ENCODE measurements at places on chromosomes 6 and 20.

DNA sequence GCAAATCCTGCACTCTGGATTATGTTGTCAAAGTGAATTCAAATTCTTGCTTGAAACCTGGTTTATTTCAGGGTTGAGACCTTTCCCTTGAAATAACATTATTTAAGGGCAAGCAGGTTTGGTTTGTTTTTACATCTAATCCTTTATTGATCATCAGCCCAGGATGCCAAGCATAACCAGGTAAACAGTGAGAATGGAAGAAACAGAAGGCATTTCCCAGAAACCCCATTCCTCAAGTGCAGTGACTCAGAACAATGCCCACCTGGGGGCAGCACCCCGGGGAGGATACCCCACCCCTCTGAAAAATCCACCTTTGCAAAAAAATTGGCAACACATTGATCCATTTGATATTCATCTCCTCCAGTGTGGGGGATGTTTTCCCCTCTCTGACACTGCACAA is 32.5 kb downstream of the POFUT1 start:
- DNase-seq = no peak

GRCh38 chr6:75183099-75183541 is 22.7 kb downstream of the COL12A1 start:
- no peak for DNase-seq

DNA sequence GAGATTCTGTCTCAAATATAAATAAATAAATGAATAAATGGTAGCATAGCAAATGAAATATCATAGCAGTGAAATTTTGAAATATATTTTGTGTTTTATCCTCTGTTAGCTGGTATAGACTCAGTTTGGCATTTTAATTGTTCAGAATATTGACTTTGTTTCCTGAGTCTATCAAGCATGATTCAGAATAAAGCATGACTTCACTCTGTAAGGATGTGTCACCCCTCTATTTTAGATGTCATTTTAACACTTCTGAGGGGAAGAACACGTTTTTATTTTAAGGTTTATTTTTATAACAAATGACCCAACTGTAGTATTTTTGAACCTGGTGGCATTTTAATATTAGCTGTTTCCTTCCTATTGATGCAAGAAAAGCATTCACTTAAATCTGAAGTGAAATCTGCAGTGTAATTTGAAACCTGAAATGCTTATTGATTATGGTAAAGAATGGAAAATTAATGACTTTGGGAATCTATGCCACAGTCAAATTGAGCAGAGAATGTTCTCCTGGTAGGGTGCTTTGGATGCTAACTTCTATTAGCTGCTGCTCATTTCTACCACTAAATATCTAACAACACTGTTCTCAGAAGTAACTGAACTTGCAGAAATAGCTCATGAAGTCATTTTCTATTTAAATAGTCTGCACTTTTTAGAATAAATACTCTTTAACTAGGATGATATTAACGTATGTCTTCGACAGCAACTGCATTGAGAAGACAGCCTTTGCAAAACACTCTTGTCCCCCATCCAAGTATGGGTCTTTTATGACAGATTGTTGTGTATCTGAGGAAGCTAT is 114.2 kb downstream of the SOX4 start:
- DNase-seq = no peak

- DNase-seq = no peak
Observed at GRCh38 chr6:161133963-161134362, 139.9 kb downstream of the AGPAT4 start.
